Thymus (tissue), 14 donors: ENCODE measurements at places on chromosomes 3 and 15.

GRCh38 chr15:87614704-87615103 is 641.8 kb downstream of the NTRK3 start:
- DNase-seq, result no peak

DNA sequence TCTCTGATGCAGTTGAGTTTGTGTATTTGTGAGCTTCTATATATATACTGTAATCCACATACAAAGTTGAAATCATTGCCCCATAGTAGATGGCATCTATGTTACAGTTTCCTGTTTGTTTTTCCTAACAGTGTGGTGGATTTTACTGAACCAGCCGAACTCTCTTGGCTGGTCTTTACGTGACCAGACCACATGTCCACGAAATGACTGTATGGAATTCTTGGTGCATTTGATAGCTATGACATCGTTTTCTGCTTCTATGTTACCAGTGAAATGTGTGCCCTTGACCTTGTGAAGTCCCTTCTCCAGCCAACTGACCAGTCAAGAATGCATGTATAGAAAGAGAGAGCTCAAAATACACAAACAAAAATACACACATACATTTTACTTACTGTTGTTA is 1.8 kb downstream of the KCNMB2 start:
- DNase-seq, result no peak

GRCh38 chr3:189137416-189137815 is 34.4 kb upstream of the TPRG1 start:
- DNase-seq, result no peak

DNA sequence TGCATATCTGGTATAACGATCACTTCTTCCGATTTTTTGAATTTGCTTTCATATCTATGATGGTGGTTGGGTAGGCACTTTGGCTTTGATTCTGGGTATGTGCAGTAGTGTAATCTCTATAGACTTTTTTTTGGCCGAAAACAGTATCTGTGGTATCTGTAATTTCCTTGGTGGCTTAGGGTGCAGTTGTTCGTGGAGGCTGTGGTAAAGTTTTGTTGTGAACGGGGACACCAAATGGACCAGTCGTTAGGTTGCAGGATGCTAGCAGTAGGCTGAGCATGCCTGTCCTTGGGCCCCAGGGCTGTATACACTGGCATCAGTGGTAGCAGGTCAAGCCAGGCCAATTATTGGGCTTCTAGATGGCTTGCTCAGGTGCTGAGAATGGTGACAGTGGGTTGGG is 55.2 kb downstream of the CCDC66 start:
- DNase-seq, result no peak
